Psoas muscle (tissue), 8 donors: ENCODE measurements at places on chromosomes 2 and 18. TPM values are rescaled to one million over a fixed set of nuclear protein-coding genes. Genes with fewer than 3 reads are reported as not detected.

DNA sequence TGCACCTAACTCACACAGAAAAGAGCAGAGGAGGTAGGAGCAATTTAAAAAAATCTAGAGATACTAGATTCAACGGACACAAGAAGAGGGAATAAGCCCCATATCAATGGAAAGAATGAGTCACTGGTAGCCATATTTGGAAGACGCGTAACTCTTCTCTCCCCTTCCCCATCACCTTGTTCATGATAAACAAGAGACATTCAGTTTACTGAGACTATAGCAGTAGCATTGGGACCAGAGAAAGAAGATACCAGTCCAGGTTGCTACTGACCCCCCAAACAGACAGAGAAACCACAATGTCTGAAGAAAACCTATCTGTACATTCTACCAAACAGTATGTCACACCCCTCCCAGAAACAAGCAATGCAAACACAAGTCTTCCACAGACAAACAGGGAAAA, 81.1 kb downstream of the SLC66A3 start:
- DNase-seq: no peak

DNA sequence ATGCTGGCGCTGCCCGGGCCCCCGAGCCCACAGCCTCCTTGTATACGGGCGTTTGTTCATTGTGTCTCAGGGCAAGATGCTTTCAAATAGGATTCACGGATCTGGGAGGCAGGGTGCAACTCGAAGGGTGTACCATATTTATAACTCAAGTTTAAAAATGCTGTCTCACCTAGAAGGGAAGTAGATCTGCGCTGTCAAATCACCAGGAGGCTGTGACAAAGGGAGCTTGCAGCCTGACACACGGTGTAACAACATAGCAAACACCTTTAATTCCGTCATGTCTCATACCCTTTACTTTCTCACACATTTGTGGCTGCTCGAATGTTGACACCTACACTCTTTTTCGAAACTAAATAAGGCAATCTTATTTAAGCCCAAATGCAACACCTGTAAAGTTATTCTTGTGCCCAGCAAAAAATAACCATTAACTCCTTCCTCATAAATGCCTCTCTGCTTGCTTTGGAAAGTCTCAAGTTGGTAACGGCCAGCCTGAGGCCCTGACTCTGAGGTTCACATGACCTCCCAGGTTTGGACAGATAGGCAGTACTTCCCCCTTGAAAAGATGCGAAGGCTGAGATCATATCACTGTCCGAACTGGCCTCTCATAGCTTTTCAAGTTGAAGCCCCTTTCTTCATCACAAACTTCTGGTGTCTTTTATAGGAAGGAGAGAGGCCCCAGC, 11.6 kb downstream of the ZEB2 start:
- DNase-seq: no peak

DNA sequence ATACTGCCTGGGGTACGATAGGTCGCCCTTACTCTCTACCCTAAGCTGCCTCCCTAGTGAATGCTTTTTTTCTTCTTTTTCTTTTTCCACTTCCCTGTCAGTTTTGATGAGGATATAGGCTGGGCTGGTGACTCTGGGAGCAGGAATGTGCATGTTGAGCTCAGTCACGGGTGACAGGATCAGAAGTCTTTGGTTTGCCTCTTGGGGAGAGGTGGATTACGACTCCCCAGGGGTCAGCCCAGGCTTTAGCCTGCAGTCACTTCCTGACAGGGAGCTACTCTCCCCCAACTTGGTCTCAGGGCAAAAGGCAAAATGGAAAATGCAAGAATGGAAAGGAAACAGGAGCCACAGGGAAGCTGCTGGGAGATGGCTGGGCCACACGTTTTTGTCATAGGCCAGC, 57.3 kb downstream of the THNSL2 start:
- no peak for DNase-seq

IFIH1 gene
- total RNA-seq: 2.7 TPM

CTLA4 gene
- total RNA-seq: not detected
